ENCODE measurements at places on chromosomes 6 and 20.

- no peak for DNase-seq
Observed at GRCh38 chr6:116560130-116560529, 6.6 kb downstream of the CALHM4 start.

- DNase-seq = no peak
Observed at GRCh38 chr6:37988127-37988526, 168.6 kb downstream of the ZFAND3 start.

DNA sequence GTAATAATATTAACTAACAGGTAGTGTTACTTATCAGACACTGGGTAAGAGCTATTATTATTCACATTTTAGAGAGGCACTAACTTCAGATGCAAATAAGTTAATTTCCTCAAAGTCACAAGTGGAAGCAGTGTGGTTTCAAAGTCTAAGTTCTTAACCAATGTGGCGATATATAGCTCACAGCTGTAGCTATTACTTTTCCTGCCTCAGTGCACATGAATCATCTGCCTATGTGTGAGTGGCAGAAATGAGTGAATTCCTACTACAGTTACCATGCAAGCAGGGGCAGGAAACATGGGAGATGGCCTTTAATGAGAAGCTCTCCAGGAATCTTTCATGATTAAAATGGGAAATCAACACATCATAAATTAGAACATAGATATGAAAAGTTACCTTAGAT, 126.2 kb upstream of the EYA4 start:
- DNase-seq = no peak

DNA sequence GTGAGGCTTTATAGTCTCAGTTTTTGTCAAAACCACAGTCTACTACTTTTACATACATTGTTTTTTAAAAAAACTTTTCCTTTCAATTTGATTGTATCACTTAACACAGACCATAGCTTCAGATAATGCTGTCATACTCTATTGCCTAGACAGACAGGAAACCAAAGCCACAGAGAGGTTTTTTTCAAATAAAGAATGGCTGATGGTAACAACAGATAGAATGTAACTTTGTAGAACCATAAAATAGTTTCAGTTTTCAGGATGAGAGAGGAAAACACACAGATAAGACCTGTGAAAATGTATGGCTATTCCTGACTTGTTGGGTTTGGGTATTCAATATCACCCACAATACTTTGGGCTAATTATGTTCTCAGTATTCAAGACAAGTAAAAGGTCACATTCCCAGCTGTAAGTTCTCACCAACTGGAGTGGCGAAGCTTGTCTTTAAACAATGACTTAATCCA, 94.0 kb downstream of the ADGRG6 start:
- DNase-seq = no peak

DNA sequence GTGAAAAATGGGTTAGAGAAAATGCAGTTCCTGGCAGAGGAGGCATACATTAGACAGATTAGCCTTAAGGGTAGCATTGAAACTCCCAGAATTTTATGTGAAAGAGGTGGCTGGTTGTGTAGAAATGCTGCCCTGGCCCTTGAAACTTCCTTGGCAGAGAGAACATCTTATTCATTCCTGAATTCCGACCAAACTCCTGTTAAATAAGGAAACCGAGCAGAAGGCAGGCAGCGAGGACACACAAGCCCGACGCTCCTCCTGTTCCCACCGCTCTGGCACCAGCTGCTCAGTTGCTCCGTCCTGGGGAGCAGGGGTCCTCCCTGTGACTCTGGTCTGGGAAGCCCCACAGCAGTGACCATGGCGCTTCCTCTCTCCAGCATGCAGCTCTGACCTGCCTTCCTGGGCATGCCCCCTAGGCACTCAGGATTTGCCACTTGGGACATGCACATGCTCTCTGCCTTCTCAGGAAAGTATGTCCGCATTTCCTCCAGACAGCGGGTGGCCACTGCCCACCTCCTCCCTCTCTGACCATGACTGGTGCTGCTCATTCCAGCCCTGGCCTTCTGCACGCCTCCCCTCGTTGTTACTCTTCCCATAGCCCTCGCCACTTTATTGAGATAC, 35.2 kb upstream of the CLDN20 start:
- no peak for DNase-seq

DNA sequence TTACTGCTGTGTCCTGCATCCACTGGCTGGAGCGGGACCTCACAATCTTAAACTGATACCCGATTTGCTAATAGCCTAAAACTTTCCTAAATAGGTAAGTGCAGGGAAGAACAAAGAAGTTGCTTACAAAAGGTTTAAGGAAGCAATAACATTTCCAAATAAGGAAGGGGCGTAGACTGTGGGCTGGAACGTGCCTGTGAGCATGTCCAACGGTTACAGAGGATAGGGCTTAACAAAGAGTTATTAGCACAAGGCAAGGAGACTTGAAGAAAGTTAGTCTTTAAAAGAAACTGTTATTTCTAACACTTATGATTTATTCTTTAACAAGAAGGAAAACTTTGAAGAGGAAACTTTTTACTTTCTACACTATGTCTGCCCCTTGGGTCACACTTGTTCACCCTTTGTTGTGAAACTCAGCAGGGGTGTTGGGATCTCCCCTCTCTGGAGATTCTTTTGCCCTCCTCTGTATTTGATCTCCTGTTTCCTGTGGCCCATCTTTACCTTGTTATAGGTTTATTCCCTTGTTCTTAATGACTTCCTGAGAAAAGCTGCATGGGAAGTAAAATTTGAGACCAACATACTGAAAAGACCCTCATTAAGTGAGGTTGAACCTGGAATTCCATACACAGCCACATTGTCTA, 28.7 kb downstream of the KAT14 start:
- no peak for DNase-seq

DNA sequence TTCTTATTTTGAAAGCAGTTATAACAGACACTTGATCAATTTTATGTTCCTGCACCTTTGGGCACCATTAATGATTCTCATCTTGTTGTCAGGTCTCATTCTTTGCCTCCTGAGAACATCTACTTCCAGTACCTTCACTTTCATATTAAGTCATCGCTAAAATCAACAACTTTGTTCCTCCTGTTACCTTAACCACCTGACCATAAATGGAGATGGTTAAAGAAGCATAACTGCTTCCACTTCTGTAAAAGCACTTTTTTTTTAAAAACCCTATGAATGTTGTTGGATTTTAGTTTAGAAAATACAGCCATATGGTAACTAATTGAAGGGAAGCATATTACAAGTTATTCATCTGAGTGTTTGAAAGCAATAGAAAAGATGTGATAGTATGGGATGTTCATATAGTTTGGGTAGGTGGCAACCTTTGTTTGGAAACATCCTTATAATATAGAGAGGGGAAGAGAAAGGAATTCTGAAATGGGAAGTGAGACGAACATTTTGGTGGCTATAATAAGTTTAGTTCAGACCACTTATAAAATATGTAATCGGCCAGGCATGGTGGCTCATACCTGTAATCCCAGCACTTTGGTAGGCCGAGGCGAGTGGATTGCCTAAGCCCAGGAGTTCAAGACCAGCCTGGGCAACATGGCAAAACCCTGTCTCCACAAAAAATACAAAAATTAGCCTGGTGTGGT, 53.9 kb downstream of the AFG1L start:
- no peak for DNase-seq

- DNase-seq = no peak
Observed at GRCh38 chr6:34138914-34139510, 6.9 kb downstream of the GRM4 start.

- no peak for DNase-seq
Observed at GRCh38 chr20:47118641-47119040, 224.0 kb downstream of the EYA2 start.

DNA sequence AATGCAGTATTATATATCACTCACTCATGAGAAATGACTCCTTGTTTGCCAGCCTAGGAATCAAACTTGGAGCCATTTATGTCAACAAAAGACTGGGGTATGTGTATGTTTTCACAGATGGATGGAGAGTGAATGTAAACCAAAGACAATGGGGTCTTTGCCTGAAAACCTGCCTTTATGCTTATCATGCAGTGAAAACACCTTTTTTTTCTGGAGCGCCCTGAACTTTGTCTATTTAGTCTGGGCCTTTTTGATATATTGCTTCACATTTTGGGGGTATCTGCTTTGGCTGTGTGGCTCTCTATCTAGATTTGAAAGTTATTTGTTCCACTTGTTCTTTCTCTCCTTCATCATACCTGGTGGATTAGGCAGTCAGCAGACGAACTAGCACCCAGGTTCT, 848.5 kb upstream of the FLRT3 start:
- DNase-seq = no peak

- DNase-seq = no peak
Observed at GRCh38 chr6:65113581-65113980, 593.4 kb downstream of the EYS start.

GRCh38 chr6:43274916-43275597, 23.0 kb upstream of the SLC22A7 start:
- peak; percentile 33 for DNase-seq

GRCh38 chr6:167997642-167998041, at the start of gene KIF25:
TSS of gene KIF25 (plus strand) at chr6:167997671. CDS start at chr6:168029586, 31,915 bp downstream.
- no peak for DNase-seq

- DNase-seq = no peak
Observed at GRCh38 chr6:49890988-49891387, 24.7 kb upstream of the CRISP1 start.

GRCh38 chr6:79869184-79869583, 78.2 kb downstream of the ELOVL4 start:
- no peak for DNase-seq

DNA sequence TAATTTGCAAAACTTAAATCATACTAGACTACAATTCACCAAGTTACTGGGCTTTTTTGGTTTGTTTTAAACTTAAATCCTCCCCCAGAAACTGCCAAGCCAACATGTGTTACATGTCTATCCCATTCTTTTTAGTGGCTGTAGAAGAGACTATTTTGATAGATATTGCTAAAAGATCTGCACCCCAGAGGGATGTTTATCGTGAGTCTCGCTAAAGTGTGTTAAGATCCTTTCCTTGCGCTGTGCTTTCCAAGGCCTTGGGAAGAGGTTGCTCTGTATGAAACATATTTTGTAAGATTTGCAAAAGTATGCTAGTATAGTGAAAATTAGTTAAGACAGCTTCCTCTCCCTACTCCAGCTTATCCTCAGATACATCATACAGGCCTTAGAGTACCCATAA, 63.0 kb downstream of the GPX5 start:
- DNase-seq = no peak
